ENCODE measurements at places on chromosomes 16 and 17. TPM values are rescaled to one million over a fixed set of nuclear protein-coding genes. Genes with fewer than 3 reads are reported as not detected.

GRCh38 chr17:15406081-15406480 lies 61.3 kb downstream of the CDRT4 start:
- no peak for DNase-seq

- DNase-seq: no peak
Observed at GRCh38 chr17:55742272-55743102, 8.4 kb upstream of the PCTP start.

DNA sequence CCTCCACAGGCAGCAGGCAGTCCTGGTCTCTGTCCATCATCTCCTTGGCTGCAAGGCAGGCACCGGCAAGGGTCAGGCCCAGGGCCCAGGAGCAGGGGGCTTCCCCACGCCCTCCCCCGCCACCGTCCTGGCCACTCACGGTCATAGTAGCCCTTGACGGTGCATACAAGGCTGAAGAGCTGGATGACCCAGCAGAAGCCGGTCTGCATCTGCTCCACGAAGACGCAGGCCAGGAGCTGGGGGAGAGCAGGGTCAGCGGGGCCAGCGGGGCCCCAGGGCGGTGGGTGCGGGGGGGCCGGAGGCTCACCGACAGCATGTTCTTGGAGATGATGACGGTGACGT lies 20.1 kb downstream of the CTU2 start:
- no peak for DNase-seq

- no peak for DNase-seq
Observed at GRCh38 chr17:10648956-10649355, 8.2 kb downstream of the MYH3 start.

DNA sequence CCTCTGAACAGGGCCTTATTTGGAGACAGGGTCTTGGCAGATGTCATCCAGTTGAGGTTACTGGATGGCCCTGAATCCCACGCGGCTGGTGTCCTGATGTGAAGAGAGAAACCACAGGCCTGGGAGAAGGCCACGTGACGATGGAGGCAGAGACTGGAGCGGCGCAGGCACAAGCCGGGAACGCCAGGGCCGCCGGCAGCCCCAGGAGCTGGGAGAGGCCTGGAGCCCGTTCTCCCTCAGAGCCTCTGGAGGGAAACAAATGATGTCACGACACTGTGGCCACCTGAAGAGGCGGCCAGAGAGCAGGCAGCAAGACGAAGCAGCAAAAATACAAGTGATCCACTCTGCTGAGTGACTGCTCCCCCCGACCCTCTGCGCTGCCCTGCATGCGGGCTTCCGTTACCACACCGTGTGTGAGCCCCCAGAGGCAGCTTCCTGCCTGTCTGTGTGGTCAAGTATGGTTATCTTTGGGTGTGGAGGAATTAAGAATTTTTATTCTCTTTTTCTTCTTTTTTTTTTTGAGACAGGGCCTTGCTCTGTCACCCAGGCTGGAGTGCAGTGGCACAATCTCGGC lies 11.6 kb downstream of the CD7 start:
- DNase-seq: no peak

- no peak for DNase-seq
Observed at GRCh38 chr16:19843371-19843770, 41.3 kb downstream of the GPRC5B start.

DNA sequence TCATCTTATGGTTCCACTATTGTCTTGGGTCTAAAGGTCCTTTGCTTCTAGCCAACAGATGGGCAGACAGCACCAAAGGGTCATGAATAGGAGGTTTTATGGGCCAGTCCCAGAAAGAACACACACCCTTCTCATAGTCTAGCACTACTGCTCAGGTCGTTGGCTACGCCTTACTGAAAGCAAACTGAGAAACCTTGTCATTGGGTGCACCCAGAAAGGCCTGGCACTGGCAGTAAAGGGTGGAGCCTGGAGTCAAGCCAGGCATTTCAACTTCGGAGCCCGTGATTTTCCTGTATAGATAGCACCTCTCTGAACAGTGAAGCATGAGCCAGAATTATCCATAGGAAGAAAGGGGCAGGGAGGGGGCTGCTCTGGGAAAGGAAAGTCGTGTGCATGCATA lies 74.9 kb downstream of the VAT1L start:
- DNase-seq: peak; percentile 84

DNA sequence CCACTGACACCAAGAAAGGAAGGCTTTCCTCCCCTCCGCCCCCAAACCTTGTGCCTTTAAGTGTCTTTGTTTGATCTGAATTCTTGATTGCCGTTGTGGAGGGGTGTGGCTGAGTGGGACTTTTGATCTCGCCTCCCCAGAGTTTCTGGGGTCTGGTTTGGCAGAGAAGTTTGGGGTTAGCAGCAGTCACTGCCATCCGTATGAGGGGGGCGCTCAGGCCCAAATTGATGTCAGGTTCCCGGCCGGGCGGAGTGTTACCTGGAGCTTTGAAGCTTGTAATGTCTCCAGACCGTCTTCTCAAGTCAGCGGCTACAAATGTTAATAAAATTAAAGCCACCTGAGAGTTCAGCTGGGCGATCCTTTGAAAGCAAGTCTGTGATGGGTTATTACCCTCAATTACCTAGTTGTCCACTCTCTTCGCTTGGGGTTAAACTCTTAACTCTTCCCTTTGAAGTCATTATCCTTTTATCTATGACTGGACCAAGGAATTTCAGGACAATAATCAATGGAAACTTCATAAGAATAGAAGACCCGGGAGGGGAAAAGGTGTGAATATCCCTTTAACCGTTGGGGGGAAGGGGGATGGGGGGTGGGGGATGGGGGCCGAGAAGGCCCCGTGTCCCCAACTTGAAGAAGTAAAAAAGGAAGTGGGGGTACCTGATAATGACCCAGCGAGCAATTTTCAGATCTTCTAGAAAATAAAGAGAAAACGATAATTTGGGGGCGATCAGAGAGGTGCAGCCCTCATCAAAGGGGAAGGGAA lies 31.8 kb upstream of the AXIN2 start:
- DNase-seq: no peak

DNA sequence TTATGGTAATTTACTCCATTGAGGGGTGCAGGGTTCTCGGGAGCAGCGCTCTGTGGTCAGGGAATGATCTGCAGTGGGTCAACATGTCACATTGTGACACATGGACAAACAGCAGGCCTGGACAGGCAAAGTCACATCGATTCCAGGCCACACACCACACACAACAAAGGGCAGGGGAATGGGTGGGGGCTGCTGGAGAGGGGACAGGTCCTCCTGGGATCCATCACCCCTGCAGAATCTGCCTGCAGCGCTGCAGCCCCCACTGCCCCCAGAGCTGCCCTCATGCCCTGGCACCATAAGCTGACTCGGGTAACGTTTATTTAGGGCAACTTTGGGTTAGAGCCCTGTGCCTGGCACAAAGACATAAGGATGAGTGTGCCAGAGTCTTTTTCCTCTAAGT lies 9.1 kb downstream of the PEMT start:
- no peak for DNase-seq

DNA sequence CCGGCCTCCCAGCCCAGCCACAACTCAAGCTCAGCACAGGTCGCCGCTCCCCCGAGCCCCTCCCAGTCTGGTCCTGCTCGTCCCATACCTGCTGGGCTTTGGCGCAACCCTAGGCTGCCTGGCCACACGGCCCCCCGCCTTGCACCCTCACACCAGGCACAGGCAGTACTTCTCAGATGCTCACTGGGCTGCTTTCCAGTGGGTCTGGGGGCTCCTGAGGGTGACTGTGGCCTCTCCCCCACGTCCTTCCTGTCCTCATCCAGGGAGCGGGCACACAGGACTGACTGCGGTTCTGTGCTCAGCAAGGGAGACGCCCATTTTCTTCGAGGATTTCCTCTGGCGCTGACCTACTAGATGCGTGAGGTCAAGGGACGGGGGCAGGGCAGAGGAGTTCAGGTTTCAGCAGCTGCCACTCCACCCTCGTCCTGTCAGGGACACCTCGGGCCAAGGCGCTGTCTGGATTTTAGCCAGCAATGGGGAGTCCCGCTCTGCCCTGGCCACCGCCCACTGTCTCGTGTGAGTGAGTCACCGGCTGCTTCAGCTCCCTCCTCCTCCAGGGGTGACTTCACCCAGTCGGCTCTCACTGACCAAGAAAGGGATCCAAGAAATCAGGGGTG lies 115.8 kb downstream of the NPIPB11 start:
- DNase-seq: peak; percentile 95

DNA sequence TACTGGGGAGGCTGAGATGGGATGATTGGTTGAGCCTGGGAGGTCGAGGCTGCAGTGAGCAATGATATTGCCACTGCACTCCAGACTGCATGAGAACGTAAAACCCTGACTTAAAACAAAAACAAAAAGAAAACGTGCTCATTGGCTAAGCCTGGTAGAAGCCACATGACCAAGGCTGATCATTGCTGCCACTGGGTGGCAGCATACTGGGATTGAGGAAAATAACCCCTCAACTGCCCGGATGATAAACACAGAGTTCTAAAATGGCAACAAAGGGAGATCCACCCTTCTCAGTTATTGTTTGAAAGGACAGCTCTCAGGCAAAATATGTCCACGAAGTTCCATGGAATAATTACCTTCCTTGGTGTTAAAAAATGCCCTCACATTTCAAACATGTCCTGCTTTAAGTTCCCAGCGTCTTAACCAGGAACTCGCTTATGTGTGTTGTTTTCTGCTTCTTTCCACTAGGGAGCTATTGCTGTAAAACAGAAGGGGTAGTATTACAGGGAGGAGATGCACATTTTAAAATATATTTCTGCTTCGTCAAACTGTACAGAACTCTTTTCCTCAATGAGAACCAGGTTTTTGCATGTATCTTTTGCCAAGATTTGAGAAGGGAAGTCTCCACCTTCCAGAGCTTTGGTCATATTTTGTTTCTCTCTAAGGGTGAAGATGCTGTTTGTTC lies 675.3 kb downstream of the MAF start:
- DNase-seq: peak; percentile 60

GRCh38 chr17:28982131-28982793 lies 23.6 kb downstream of the SEZ6 start:
- DNase-seq: no peak

GRCh38 chr16:12111223-12111622 lies 134.7 kb downstream of the SNX29 start:
- no peak for DNase-seq

GRCh38 chr17:77344038-77344437 lies 203.3 kb downstream of the SEC14L1 start:
- DNase-seq: no peak

DNA sequence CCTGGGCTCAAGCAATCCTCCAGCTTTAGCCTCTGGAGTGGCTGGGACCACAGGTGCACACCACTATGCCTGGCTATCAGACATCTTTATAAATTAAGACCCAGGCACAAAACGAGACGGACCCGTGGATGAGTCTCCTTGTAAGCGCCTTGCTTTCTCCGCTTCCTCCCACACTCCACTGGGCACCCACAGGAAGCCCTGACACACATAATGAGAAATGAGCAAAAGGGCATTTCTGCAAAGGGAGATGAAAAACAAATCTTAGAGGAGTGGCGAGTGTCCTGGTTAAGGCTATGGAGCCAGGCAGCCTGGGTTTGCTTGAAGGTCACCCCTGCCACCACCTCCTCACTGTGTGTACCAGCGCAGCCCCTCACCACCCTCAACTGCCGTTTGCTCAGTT lies 56.3 kb downstream of the XYLT1 start:
- no peak for DNase-seq

Gene PEX12
- 4.7 TPM for total RNA-seq

Gene NPIPB8
- 5.7 TPM for total RNA-seq

Gene ELMO3
- total RNA-seq: 58.1 TPM

Gene KRT32
- not detected for total RNA-seq

Gene EXOC3L1
- 2.3 TPM for total RNA-seq

Gene PHF23
- 33.9 TPM for total RNA-seq
